NCI-H526 treated with DMSO at 0.1 percent for 48 hours (cell line): ENCODE measurements at places on chromosomes 5 and 9.

DNA sequence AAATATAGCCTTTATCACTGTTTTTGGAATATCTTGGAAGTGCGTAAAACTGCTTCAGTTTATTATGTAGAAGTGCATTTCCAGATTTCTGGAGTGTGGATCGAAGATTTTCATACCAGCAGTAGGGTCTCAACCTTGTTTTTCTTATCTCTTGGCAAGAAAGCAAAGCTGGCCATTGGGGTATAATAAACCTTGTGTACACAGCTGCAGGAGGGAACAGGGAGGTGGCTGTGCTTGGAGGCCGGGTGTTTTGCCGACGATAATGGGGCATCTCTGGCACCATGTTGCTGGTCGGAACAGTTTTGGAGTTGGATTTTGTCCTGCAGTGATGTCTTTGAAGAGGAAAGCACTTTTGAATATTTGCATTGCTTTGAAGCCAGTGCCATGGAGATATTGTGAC is 308.8 kb upstream of the DMRT1 start:
- peak; percentile 18 for DNase-seq

DNA sequence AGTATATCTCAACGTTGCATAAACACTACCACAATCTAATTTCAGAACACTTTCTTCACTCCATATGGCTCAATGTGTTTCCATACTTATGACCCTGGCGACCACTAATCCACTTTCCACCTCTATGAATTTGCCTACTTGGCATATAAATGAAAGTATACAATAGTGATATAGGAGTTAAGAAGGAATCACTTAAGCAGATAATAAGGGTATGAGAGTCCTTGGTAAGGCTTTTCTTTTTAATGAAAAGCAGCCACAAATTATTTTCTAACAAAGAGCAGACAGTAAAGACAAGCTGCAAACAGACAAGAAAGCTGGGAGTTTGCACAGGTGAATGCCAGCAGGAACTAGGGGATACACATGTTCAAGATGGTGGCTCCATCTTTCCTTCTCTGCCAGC is 615.1 kb upstream of the NUDT12 start:
- DNase-seq: no peak

GRCh38 chr9:71506821-71507220 is 261.5 kb downstream of the CEMIP2 start:
- DNase-seq: no peak

GRCh38 chr9:132007371-132008025 is 72.2 kb downstream of the MED27 start:
- DNase-seq: no peak

- no peak for DNase-seq
Measured at GRCh38 chr5:130290219-130290618, 386.0 kb downstream of the CHSY3 start.

DNA sequence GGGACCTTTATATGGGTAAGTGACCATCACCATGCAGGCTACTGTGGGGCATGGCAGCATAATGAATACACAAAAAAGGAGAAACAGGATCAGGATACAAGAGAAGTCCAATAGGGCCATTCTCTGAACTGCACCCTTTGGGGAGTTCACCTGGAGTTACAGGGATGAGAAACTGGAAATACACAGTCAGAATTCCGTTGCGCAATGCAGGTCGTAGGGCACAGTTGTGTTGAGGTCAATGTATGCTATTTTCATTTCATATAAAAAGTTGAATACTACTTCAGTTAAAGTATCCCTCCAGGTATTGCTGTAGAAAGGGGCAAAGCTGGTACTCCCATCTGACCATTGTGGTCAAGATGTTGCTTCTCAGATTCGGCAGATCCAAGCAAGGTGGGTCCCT is 471.4 kb downstream of the DMRT2 start:
- DNase-seq: no peak

DNA sequence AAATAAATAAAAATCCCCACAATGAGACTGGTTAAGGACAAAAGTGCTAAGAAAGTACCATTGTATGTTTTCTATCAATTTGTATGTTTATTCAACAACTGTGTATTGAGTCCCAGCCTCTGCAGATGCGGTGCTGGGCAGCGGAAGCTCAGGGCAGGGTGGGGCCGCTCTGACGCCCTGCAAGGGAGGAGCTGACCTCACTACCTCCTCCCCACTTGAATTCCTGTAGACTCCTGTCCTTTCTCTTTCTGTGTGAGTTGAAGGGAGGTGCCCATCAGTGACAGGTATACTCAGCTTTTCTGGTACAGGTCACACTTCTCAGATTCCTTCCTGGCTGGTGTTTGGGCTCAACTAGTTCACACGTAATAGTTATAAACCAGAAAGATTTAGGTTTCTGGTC is 27.0 kb downstream of the ANGPTL2 start:
- DNase-seq: no peak

- no peak for DNase-seq
Measured at GRCh38 chr9:112537561-112537960, 50.9 kb downstream of the KIAA1958 start.

DNA sequence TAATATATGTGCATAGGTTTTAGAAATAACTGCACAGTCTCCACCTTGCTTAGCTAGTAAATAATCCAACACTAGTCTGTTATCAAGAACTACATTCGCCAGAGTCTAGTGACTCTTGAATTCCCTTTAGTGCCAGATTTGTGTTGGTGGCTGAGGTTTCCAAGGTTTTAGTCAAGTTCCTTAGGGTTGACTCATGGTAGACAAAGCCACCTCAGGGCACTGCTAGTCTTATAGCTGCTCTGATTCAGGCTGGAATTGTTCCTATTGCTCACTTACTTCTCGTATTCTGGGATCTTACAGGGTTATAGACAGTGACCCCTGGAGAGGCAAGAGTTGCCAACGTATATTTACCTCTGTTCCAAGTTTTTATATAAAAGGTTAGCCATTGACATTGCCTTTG is 1369.8 kb upstream of the CDH9 start:
- DNase-seq: no peak

- no peak for DNase-seq
Measured at GRCh38 chr5:1547655-1548054, 23.9 kb upstream of the LPCAT1 start.

GRCh38 chr9:35616681-35617459 is 1.3 kb downstream of the CD72 start:
- DNase-seq: no peak

GRCh38 chr9:116594547-116594946 is 92.6 kb upstream of the TRIM32 start:
- no peak for DNase-seq

DNA sequence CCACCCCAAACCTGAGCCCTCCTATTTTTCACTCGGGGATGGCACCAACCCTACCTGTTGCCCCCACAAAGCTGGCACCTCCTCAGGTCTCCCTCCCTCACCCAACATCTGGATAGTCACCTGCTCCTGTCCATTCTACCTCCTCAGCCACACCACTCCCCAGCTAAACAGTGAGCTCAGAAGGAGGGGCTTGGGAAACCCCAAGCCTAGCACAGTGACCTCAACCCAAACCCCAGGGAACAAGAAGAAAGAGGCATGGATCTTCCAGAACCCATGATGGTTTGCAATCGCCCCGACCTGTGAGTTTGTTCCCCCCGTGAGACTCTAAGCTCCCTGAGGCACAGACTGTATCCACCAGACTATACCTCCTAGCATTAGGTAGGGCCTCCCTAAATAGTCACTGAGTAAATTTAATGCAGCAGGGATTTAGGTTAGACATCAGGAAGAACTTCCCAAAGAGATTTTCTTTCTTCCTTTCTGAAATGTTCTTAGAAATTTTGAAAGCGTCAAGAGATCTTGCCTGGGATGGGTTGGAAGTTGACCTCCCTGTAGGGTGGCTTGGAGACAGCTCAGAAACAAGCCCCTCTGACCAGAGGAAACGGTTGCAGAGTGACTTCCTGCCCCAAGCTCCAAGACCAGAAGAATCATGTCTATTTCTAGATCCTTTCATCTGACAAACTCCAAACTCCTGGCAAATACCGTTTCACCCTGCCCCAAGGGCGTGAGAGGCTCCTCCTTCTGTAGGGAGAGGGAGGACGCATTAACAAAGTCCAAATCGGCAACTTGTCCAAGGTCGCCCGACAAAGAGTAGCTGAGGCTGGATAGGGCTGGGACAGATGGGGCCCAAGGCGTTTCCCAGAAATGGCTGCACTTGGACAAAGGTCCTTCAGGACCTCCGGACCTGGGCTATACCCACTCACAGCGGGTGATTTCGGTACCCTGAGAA is 4.1 kb downstream of the FIBCD1 start:
- no peak for DNase-seq

GRCh38 chr5:34603378-34603777 is 52.8 kb upstream of the RAI14 start:
- no peak for DNase-seq

DNA sequence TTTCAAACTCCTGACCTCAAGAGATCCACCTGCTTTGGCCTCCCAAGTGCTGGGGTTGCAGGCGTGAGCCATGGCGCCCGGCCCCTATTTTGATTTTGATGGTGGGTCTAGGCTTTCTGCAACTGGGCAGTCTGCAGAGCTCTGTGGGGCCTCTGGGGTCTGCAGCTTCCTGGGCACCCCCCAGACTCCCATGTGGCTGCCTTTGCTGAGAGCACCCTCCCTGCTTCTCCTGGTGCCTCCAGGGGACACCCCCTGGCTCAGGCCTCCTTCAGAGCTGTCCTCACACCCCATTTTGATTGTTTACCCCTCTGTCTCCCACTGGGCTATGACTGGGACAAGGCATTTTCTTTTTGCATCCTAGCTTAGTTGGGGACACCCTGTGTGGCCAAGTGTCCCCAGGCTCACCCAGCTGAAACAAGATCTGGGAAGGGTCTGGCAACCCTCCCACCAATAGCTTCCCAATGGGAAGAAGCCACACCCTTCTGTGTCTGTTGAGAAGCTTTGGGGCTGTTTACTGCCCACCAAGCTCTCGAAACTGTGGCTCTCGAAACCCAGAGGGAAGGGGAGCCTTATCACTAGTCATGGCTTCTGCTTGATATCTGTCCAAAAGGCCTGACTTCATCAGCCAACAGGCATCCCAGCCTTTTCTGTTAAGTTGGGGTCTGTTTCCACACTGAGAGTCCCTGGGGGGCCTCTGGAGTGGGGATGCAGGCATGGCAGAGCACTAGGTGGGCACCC is 204.4 kb upstream of the IER5L start:
- no peak for DNase-seq

DNA sequence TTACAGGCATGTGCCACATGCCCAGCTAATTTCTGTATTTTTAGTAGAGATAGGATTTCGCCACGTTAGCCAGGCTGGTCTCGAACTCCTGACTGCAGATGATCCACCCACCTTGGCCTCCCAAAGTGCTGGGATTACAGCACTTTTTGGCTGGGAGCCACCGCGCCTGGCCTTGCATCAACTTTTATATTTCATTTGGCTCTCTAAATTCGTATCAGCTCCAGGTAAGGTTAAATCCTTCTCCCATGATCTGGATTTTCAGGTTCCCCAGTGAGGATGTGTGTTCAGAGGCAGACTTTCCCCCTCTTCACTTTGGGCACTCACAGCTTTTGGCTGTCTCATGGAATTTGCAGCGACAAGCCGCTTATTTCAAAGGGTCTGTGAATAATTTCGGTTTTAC is 16.8 kb upstream of the RNF38 start:
- DNase-seq: no peak

- DNase-seq: peak; percentile 46
Measured at GRCh38 chr9:34500623-34501267, 22.0 kb downstream of the ENHO start.

GRCh38 chr5:69404659-69405330 is 10.1 kb upstream of the MARVELD2 start:
- no peak for DNase-seq

DNA sequence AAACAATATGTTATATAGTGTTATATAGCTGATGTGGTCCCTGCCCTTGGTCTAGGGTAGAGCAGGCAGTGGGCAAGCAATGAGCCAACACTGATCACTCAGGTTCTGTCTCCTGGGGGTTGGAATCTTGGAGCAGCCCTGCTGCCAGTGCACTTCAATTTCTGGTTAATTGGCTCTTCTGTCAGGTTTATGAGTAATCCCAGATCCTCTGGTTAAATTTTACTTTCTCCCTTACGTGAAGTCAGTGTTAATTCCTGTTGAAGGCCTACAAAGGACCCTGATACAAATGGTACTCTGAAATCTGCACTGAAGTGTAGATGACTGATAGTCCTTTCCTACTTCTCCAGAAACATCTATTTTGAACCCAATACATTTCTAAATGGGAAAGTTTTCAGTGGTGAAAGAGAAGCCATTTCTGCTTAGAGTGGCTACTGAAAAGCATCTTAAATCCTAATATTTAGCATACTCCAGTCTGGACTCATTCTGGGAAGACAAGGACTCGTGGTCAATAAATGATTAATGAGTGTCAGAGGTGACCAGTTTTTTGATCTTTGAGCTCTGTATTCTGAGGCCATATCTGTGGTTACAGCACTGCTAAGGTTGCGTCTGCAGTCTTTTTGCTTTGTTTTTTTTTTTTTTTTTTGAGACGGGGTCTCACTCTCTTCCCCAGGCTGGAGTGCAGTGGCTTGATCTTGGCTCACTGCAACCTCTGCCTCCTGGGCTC is 442.4 kb downstream of the KIF4B start:
- DNase-seq: no peak

DNA sequence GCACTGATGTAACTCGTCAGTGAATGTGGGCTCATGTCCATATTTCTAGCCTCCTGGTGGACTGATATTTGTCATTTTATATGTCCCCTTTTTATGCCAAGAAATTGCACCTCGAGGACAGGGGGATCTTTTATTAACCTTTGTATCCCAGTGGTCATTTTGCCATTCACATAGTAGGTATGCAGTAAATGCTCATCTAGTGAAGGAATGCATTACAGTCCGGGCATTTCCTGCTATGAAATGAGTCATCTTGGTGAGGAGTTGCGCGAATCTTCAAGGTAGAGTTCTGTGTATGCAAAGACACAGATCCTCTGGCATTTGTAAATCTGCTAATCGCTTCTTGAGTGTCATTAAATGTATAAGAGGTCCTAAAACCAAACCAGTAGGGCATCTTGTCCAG is 755.5 kb upstream of the ADAMTS16 start:
- no peak for DNase-seq

- DNase-seq: no peak
Measured at GRCh38 chr5:61286446-61287132, 45.5 kb upstream of the ZSWIM6 start.

DNA sequence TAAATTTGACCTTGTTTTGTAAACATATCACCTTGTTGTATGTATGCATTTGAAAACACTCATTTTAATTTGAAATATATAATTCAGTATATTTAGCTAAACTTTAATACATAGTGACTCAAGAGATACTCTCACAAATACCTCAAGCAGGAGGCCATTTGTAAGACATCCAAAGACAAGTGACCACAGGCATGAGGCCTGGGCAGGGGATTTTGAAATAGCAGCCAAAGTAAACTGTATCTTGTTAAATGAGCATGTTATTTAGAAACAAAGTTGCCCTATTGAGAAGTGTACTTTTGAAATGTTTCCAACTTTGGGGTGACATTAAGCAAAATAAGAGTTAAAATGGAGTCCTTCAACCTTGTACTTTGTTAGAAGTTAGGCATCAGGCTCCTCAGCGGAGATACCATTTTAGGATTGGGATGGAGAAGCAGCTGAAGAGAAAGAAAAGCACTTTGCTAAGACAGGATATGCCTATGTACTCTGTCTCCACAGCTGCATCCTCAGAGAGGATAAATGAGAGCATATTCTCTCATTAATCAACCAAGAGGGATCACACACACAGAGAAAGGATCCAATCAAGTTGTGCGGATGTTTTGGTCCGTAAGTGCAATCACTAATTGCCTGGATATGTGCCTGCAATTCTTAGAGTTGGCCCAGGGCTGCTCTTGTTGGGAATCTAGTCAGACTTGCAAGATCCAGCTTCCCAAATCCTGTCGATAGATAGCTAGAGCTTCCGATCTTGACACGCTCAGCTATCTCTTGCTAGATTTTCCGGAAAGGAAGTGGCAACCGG is 157.5 kb upstream of the HAPLN1 start:
- no peak for DNase-seq

- no peak for DNase-seq
Measured at GRCh38 chr5:98727686-98728085, 45.8 kb upstream of the RGMB start.
